D341Med (cell line): ENCODE measurements at places on chromosomes 3 and 15.

- DNase-seq, result peak; percentile 63
Measured at GRCh38 chr3:48088056-48088748, 72.0 kb upstream of the MAP4 start.

DNA sequence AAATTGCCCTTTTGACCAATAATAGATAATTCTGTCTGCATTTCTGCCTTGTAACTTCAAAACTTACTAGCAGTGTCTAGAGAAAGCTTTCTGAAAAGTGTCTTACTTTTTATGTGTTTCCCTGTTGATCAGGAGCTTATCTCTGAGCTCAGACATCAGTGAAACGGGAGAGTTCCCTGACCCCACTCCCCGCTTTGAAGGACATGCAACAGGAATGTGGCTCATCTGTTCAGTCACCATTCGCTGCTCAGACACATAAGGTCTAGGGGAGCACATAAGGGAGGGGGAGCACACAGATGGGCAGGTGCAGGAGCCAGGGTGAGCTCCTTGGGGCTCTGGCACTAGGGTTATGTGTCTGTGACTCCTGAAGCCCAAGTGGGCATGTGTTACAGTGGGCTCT, 205.0 kb downstream of the FEZF2 start:
- DNase-seq, result no peak

DNA sequence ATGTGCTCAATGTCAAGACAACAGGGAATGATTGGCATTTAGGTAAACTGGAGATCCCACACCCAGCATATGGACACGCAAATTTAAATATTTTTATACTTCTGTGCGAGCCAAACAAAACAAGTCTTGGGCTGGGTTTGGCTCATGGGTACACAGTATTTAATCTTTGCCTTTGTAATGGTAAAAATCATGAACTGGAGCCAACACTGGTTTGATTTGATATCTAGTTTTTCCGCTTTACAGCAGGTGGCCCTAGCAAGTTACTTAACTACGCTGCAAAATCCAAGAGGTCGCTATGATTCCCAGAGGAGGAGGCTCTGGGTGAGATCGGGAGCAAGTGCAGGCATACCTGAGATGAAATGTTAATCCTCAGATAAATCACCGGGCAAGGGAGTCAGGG, 207.9 kb upstream of the SATB1 start:
- no peak for DNase-seq

DNA sequence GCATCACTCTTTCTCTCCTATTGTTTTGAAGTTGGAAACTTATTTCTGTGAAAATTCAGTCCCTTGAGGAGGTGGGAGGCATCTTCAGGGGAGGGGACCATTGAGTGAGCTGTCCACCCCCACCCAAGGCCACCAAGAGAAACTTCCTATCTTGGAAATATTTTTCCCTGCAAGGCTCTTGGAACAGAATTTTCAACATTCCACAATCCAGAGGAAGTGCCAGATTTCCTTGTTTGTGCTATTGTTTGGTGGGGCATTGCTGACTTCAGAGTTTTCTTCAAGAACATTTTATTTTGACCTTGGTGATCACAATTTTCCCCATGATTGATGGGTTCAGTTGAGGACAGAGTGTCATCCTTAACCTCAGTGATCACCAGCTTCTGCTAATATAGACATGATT, 12.0 kb downstream of the DNASE1L3 start:
- no peak for DNase-seq

- DNase-seq, result no peak
Measured at GRCh38 chr15:32819448-32819847, 101.6 kb downstream of the GREM1 start.

DNA sequence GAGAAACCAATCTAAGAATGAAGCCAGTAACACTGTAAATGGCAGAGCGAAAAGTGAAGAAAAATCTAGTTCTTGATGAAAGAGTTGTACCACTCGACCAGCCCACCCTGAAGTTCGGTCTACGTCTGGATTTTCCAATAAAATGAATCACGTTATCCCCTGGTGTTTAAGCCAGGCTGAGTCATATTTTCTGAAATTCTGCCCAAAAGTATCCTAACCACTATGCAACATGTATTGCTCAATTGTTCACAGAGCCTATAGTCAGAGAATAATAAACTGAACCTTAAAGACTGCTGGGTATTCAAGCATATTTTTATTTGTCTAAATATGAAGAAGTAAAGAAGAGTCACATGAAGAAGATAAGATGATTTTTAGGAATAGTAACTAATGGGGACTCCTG, 245.7 kb downstream of the FGF12 start:
- no peak for DNase-seq

GRCh38 chr15:54917312-54917711, 279.4 kb downstream of the RSL24D1 start:
- no peak for DNase-seq

DNA sequence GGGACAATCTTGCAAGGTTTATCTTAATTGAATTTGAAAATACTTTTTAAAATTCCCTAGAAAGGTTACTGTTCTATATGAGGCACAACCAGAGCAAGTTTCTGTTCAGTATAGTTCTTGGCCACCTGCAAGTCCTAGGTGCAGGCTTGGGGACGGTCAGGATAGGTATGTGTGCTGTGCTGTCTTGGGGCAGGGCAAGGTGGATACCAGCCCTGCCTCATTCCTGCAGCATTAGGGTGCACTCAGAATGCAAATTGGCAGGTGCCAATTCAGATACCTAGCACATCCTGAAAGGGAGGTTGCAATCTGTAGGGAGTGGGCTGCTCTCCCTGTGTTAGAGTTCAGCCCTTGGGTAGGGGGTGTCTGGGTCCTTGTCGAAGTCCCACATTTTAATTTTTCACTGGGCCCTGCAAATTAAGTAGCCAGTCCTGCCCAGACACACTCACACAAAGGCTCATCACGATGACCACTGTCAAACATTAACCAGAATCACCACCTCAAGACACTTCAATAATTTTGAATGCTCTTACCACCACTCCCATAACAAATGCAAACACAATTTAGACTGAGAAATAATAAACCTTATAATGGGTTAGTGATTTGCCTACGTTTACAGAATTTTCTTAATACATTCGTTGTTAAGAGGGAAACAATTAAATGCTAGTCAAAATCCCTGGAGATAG, 838.0 kb upstream of the NR2F2 start:
- no peak for DNase-seq

GRCh38 chr15:59296181-59296617, 76.5 kb downstream of the MYO1E start:
- no peak for DNase-seq

DNA sequence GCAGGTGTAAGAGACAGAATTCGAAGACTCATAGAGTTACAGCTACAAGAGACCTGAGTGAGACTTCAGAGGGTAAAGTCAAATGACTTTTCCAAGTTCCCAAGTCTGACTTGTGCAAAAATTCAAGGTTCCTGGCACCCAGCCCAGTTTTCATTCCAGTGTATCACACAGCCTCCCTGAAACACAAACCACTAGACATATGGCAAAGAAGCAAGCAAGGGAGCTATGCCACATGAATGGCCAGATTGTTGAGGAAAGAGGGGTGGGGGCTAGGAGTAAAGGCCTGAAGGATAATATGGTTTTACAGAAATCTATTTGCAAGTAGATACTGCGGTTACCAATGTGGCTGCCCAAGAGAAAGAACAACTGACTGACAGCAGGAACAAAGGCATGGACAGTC, 301.2 kb downstream of the MECOM start:
- DNase-seq, result no peak

DNA sequence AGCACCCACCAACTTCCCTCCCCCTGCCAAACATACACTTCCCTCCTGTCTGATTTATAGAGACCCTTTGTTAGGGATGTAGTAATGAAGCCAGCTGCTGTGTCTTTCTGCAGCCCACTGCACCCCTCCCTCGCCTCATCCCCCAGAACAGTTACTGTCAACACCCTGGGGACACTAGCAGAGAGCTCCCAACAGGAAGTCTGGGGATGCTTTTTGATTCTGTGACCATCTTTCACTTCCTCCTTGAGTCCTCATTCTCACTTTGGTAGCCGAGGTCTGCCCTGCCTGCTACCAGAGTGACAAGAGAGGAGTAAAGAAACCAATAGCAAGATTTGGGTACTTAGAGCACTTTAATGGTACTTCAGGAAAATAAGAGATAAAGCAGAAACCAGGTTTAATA, 201.6 kb downstream of the SATB1 start:
- DNase-seq, result no peak

GRCh38 chr15:58293622-58294550, 137.9 kb upstream of the LIPC start:
- DNase-seq, result no peak

DNA sequence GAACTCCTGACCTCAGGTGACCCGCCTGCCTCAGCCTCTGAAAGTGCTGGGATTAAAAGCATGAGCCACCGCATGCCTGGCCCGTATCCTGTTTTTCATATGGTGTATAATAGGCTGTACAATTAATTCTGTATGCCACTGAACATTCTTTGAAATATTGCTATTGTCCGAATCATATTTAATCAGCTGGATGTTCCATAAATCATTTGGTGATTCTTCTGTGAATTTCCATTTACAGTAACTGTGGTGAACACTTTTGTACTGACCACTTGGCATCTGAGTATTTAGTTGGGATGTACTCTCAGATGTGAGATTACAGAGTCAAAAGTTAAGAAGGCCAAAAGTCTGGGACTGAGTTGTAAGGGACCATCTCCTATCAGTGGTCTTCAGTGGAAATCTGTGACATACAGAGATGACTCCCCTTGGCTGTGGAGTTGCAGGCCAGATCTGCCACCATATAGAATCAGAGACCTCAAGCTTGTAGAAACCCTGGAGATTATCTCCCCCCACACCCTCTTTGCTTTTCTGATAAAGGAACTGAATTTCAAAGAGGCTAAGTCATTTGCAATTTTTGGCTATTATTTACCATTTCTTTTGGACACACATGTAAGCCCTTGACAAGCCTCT, 25.7 kb upstream of the DYNC1LI1 start:
- no peak for DNase-seq

DNA sequence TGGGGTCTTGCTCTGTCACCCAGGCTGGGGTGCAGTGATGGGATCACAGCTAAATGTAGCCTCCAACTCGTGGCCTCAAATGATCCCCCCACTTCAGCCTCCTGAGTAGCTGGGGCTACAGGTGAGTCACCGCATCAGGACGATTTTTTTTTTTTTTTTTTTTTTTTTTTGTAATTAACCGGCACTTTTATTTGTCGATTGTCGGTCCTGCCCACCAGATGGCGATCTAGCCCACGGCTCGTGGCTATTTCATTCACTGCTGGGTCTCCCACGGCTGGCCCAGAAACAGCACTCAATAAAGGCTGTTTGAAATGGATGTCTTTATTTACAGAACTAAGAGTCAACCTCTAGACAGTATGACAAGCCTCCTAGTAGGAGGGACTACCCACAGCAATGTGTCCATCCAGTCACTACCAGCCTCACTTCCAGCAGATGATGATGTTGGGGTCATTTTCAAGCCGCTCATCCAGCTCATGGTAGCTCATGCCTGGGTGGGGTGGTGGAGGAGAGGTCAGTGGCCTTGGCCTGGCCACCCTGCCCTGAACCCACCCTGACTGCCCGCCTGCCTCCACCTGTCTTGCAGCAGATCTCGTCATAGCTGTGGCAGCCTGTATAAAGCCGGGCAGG, 1.8 kb upstream of the ZMYND10 start:
- peak; percentile 74 for DNase-seq

DNA sequence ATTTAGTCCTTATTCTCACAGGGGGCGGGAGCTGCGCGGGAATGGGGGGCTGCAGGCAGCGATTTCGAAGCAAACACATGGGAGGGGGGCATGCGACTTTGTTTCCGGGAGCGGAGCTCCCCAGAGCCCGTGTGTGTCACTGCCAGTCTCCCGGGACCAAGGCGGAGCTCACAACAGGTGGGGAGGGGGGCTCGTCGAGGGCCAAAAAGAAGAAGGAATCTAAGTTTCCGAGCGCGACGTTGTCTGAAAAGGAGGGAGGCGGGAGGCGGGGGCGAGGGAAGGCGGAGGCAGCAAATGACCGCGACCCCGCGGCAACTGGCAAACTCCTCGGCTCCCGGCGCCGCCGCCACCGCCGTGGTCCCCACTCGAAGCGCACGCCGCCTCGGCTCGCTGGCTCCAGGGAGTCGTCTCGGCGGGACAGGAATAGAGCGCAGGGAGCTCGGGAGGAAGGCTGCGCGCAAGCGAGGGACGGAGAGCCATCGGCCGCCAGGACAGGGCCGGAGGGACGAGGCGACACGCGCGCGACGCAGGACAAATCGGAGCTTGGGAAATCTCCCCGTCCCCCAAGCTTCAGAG, 1.4 kb downstream of the FOXP1 start:
- peak; percentile 71 for DNase-seq

- DNase-seq, result no peak
Measured at GRCh38 chr15:70272565-70273355, 175.0 kb upstream of the TLE3 start.

GRCh38 chr3:25727316-25727715, 55.9 kb downstream of the NGLY1 start:
- DNase-seq, result no peak

GRCh38 chr3:108983051-108983450, 29.4 kb upstream of the GUCA1C start:
- DNase-seq, result no peak

- no peak for DNase-seq
Measured at GRCh38 chr15:63600001-63600615, 2.9 kb downstream of the FBXL22 start.

DNA sequence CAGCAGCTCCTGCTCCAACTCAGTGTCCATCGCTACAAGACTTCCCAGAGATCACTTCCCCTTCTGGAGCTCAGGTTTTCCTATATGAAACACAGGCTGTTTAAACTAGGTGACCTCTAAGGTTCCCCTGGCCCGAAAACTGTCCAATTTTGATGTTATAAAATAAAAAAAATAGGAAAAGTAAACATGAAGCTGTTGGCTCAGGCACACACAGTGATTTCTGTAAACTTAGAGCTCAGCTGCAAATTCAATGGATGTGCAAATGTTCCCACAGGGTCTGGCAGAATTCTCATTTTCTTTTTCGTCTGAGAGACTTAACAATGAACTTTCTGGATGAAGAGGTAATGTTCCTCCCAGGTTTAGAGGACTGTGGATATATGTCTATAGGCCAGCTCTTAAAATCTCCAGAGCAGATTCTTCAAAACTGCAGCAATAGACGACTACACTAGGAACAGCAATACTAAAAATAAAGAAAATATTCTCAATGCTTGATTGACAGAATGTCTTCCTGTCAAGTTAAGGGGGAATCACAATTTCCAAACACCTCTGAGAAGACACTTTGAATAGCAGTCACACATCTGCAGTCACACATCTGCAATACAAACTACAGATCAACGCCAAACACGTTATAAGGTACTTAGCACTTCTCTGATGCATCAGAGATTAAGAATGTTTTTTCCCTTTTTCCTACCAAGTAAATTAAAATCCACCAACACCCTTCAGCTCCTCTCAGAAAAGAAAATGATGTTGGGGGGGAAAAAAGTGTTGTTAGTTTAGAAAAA, 2.8 kb downstream of the NUP210 start:
- no peak for DNase-seq

GRCh38 chr3:136658946-136659682, 93.1 kb downstream of the STAG1 start:
- DNase-seq, result no peak

DNA sequence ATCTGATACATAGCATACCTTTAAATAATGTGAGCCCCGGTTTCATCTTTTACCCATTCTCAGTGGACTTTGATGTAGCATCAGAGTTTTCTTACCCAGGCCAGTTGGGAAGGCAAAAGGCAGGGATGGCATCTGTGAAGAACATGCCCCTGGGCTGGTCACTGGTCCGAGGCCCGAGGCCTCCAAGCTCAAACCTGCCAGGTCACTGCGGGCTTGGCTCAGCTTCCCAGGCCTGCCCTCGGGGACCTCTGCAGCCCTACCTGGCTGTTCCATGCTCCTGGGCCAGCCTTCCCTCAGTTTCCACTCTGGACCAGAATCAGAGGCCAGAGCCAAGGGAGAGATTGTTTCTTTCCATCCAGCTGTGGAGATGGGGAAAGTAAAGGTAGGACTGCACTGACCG, 26.9 kb downstream of the NR1I2 start:
- no peak for DNase-seq
